ENCODE measurements at places on chromosomes 6 and 20.

DNA sequence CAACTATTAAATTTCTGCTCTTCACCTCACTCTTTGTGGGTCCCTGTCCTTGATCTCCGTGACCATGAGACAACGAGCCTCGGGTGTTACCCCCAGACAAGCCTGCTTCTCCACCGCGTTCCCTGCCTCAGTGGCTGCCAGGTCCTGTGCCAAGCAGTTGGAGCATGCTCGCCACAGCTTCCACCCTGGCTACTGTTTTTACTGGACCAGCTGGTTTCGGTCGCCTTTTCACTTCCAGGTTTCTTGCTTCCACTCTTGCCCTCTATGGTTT lies 5.6 kb downstream of the TP53RK start:
- DNase-seq: no peak

DNA sequence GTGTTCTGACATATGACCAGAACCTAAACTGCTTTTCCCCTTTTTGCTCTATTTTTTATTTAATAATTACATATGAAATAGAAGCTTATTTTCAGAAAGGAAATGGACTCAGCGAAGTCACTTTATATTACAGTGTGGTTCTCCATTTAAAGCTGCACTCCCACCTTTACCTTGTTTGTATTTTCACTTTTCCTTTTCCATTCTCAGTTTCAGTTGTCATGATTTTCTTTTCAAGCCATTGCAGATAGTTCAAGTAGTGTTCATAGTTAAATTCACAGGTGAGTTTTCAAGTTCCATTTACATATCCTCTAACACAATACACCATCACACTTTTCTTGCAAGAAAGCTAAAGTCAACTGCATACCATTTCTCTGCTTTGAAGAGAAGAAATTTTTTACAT lies 400.2 kb downstream of the HACE1 start:
- no peak for DNase-seq

GRCh38 chr6:131807321-131807643 lies 538 bp upstream of the ENPP1 start:
- DNase-seq: no peak

DNA sequence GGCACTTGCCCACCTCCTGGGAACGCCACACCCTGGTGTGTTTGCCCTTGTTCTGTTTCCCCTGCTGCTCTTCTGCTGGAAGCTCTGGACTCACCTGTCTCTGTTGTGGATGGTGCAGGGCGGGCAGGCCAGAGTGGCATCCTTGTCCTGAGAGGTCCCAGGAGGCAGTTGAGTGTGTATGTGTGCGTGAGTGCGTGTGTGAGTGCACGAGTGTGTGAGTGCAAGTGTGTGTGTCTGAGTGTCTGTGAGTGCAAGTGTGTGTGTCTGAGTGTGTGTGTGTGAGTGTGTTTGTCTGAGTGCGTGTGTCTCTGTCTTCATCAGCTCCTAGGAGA lies 12.2 kb downstream of the IGF2R start:
- no peak for DNase-seq

DNA sequence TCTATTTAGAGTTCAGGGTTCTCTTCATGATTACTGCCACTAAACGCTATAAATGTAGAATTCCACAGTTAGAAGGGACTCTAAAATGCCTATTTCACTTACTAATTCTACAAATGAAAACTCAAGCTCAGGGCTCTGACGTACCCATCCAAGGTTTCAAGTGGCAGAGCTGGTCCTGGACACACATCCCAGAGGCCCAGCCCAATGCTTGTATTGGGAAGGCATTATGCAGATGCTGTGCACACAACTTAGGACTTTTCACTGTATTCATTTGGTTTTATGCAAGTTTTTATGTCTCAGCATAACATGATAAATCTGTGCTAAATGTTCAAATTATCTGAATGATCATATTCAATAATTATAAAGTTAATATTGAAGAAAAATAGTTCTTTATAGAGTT lies 310.4 kb downstream of the PHF3 start:
- no peak for DNase-seq

DNA sequence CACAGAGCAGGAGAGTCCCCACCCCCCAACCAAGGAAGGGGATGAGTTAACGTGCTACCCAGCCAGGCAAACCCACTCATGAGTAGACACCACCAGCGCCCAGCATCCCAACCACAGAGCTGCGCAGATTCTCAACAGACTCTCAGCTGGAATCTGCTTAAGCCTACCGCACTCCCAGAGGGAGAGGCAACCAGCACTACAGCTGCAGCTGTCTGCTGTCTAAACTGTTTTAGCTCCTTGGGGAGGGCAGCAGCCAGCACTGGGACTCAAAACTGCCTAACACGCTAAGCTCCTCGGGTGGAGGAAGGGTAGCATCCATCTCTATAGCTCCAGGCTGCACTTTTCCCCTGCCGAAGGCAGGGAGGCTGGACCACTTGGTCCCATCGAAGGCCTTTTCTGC lies 539.8 kb downstream of the EPHA7 start:
- no peak for DNase-seq

- DNase-seq: no peak
Measured at GRCh38 chr20:10793766-10794165, 120.0 kb upstream of the JAG1 start.

DNA sequence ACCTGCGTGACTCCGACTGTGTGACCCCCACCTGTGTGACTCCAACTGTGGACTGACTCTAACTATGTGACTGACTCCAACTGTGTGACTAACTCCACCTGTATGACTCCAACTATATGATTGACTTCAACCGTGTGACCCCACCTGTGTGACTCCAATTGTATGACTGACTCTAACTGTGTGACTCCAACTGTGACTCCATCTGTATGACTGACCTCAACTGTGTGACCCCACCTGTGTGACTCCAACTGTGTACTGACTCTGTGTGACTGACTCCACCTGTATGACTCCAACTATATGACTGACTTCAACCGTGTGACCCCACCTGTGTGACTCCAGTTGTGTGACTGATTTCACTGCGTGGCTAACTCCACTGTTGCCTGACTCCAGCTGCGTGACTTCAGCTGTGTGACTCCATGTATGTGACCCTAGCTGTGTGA lies 38.6 kb downstream of the SYNJ2 start:
- no peak for DNase-seq

GRCh38 chr6:36800223-36801076 lies 38.8 kb downstream of the CPNE5 start:
- DNase-seq: no peak

GRCh38 chr6:80647156-80647555 lies 540.7 kb downstream of the BCKDHB start:
- no peak for DNase-seq

- no peak for DNase-seq
Measured at GRCh38 chr20:52047811-52048764, 143.5 kb downstream of the ZFP64 start.

DNA sequence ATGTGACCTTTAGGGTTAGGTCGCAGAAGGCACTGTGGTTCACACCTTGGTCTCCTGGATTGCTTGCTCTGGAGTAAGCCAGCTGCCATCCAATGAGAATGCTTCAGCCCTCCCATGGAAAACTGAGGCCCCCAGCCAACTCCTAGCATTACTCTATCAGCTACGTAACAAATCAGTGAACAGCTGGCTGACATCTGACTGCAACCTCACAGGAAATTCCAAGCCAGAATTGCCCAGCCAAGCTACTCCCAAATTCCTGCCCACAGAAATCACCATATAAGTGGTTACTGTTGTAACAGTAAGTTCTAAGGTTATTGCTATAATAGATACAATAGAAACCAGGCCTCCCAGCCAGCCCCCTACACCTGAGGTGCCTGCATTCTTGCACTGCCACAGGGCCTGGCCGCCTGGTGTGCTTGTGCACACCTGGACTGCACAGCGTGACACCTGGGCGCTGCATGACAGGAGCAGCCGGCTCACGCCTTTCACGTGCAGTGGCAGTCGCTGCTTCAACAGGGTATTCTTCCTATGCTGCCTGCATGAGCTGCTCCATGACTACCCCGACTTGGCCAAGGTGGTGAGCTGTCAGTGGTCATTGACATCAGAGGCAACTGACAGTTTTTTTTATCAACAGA lies 429.7 kb upstream of the RUNX2 start:
- DNase-seq: no peak

DNA sequence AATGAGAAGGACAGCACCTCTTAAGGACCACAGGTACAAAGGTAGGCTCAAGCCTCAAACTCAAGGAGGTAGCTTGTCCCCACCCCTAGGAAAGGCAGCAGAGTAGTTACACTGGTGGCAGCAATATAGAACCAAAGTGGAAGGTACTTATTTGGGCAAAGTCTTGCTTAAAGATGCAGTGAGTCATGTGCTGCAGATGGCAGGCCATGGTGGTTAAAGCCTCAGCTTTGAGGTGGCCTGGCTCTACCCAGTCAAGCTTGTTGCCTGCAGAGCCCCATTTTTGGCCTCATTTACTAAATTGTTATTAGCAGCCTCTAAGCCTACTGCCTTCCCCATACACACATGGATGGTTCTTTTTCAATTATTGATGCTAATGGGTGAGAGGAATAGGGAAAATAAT lies 146.0 kb downstream of the ELOVL4 start:
- DNase-seq: no peak

DNA sequence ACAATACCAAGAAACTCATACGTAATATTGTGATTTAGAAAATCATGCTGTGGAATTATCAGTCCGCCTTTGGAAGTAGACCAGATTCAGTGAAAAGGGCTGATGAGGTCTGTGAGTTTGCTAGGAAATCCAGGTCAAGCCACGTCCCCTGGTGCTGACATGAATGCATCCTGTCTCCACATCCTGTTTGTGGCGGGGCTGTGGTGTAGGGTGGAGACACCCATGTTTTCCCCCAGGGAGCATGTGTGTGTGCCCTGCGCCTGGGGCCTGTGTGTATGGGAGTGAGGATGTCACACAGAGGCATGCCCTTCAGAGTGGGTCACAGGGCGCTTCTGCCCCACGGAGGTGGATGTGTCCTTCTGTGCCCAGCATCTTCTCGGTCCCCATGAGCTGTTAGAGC lies 109.1 kb downstream of the SASH1 start:
- no peak for DNase-seq

DNA sequence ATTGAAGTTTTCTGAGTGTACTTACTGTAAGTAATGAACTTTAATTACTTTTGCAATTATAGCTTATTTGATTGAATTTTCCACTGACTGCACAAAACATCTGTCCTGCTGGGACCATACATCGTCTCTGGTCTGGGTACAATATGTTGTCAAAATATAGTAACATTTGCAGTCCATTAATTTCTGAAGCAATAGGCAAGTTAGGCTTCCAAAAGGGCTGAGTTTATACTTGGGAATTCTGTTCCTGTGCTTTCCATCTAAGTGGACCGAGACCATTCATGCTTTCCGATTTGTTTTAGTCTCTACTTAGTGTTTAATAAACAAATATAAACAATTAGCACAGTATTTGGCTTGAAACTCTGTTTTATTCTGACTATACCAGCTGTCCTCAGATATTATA lies 139.3 kb downstream of the RFPL4B start:
- DNase-seq: no peak

DNA sequence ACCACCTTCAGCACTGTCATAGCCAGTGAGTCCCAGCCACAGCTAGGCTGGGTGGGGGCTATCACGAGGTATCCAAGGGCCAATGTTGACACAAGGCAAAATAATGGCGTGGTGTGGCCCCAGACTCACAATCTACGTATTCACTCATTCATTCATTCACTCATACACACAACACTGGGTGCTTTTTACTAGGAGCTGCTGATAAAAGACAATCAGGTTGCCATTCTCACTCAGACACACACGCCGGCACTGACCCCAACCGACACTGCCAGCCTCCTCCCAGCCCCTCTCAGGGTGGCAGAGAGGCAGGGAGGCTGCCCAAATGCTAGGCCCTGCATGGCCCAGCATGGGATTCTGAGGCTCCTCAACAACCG lies 1.5 kb upstream of the C20orf144 start:
- no peak for DNase-seq

GRCh38 chr6:145427232-145427631 lies 308.1 kb downstream of the EPM2A start:
- DNase-seq: no peak

GRCh38 chr6:37556881-37557644 lies 57.4 kb upstream of the CCDC167 start:
- no peak for DNase-seq

DNA sequence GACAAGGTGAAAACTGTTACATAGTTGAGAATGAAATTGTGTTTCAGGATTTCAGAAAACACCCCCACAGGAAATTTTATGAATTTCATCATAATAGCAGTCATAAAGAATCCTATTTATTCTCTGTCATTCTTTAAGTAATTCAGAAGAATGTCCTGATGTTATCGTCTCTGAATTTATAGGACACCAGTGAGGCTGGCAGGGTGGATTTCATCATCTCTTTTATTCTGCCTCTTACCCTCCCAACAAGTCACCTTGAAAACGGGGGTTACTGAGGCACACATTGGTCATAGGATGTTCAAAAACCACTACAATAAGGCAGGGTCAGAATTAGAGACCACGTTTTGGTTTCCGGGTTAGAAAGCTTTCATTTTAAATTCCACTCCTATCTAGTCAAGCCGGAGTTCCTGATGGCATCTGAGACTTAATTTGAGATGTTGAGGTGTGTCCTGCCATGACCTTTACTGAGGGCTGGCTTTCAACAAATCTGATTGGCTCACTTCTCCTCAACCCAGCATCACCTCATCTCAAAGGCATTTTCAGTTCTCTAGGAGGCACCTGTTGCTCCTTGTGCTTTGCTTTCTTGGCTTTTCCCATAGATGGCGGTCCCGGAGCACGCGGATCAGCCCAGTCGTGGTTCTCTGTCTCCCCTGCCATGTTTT lies 230.6 kb upstream of the SUPT3H start:
- DNase-seq: no peak
